ENCODE measurements at places on chromosomes 2 and 18. TPM values are rescaled to one million over a fixed set of nuclear protein-coding genes. Genes with fewer than 3 reads are reported as not detected.

The TOGARAM2 gene
- 1.1 TPM for total RNA-seq

DNA sequence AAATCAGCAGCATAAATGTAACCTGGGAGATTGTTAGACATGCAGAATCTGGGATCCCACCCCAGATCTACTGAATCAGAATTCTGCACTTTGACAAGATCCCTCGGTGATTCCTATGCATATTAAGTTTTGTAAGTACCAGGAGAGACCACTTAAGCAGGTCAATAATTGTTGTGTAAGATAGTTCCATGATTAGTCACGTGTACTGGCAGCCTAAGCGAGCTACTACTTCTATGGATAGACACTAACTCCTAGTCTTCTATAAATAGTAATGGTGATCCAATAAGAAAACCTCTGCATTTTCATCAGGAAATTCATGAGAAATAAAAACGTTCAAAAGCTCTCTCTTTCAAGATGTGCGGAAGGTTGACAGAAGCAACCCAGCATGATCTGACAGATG lies 988.2 kb upstream of the CHAC2 start:
- no peak for DNase-seq

The SSB gene
- total RNA-seq = 34.9 TPM

- no peak for DNase-seq
Measured at GRCh38 chr2:197191177-197191939, 119.2 kb downstream of the ANKRD44 start.

The COBLL1 gene
- total RNA-seq = 45.8 TPM

The ATP6V1C2 gene
- 0.47 TPM for total RNA-seq

DNA sequence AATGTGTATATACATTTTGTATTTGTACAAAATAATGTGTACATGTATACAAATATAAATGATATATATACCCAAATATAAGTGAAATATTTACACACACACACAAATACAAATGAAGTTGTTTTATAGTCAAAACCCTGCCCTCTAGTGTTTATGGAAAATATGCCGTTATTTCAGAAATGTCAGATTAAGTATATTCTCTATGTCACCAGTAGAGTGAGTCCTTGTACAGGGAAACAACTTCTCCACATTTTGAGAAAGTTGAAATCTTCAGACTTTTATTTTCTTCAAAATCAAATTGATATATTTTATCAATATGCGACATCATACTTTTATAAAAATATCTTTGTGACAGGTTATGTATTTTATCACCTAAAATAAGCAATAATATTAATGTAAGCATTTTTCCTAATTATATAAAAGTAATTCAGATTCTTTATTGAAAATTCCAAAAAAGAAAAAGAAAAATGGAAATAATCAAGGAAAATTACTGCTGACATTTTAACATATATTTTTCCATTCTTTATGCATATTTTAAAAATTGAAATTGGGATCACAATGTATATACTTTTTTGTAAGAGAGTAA lies 22.4 kb downstream of the ARL6IP6 start:
- no peak for DNase-seq

DNA sequence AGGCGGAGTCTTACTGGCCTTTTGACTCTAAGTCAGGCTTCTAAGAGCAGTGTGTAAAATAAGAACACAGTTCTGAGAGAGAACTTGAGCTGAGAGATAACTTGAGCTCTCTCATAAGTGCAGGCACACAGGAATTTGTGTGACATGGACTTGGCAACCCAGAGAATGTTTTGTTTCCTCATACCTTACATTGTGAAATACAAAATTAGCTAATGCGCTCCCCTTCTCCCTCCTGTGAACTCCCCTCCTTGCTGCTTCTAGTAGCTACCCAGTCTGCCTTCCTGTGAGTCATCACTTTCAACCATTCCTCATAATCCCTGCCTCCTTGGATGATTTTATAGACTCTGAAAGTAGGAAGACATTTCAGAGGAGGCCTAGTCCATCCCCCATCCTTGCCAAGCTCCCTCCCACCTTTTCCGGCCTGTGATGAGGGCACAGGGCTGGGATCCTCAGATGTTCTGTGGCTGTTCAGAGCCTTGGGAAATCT lies 22.6 kb downstream of the FER1L5 start:
- no peak for DNase-seq

GRCh38 chr2:124898827-124899226 lies 873.7 kb downstream of the CNTNAP5 start:
- DNase-seq = no peak

The DSG1 gene
- not detected for total RNA-seq

The LPIN1 gene
- 69.3 TPM for total RNA-seq

DNA sequence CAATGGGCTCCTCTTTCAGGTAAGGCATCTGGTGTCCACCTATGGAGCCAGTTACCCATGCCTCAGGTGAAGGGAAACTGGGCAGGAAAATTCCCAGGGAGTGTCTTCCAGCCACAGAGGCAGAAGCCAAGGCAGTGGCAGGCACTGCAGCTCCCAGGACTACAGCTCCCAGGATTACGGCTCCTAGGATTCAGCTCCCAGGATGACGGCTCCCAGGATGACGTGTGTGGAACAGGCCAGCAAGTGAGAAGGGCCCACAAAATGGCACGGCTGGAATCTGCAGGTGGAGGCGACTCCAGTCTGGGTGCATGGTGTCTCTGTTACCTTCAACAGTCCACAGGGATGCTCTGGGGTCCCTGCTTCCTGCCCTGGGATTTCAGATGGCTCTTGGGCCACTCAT lies 92.1 kb downstream of the PTGR3 start:
- peak; percentile 29 for DNase-seq

Measured in Peyer's patch (tissue), 4 donors.